Uterus (tissue), 4 donors: ENCODE measurements at places on chromosomes 5 and 9. TPM values are rescaled to one million over a fixed set of nuclear protein-coding genes. Genes with fewer than 3 reads are reported as not detected.

- no peak for DNase-seq
Observed at GRCh38 chr5:132797651-132798050, 15.5 kb upstream of the SOWAHA start.

DNA sequence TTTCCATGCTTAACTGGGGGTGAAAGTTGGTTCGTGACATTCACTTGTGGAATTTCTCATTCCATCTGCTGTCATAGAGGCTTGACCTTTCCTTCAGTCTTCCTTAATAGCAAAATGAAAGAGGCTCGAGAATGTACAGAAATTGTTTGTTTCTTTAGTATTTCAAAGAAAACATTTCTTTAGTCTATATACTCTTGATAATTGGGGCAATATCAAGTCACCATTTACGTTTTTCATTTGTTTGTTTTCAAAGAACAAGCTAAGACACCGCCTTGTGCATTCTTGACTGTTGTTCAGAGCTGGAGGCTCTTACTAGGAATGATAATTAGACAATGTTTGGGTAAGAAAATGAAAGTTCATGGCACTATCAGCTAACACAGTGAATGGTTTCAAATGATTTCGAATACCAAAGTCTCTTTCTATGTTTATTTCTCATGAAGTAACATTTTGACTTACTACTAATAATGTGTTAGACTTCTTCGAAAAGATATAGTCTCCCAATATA, 835.4 kb downstream of the SEMA5A start:
- DNase-seq = no peak

DNA sequence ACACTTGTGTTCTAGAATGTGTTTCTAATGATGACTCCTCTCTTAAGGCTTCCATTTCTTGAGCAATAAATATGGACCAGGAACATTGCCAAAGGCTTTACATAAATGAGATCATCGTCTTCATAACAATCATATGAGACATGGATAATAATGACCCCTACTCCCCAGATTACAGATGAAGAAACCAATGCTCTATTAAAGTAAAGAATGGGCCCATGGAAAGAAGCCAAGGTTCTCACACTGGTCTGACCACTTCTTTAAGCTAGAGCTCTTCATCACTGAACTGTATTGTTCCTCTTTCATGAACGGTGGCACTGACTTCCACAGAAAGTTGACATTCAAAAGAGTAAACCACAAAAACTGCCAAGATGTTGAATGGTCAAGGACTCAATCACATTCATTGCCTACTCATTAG, 65.3 kb downstream of the MARCHF3 start:
- no peak for DNase-seq

Gene IL4
- not detected for total RNA-seq
